ENCODE measurements at places on chromosomes 6 and 20. TPM values are rescaled to one million over a fixed set of nuclear protein-coding genes. Genes with fewer than 3 reads are reported as not detected.

DNA sequence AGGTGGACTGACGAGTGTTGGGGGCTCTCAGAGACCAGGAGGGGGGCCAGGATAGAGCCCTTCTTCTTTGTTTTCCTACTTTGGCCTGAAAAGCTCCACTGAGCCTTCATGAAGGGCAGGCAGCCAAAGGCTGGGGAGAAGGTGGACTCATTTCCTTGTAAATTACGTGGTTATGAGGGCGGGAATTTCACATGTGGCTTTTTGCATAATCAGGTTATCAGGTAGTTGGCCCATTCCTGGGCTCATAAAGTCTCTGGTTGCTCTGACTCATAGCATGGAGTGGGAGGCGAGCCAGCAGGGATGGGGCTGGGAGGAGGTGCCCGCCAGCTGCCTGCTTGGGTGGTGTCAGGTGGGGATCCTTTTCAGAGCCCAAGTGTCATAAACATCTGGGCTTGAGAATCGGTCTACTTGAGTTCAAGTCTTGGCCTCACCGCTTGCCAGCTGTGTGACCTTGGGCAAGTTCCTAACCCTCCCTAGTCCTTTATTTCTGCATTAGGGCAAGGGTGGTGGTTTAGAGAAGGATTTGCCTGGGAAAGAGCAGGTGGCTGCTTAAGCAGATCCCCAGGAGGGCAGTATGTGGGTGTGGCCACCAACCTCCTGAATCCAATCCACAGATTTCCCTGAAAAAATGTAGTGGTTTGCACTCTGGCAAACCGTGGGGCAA, 26.5 kb upstream of the RNF24 start:
- peak overlapping the region; percentile 51 for H3K27ac ChIP-seq
- no peaks in the 10 kb centered on the region for H3K36me3 ChIP-seq
- peaks cover 30% of the 10 kb centered on the region for H3K4me1 ChIP-seq
- no peaks in the 10 kb centered on the region for H3K27me3 ChIP-seq
- H3K4me3 ChIP-seq: no peak overlapping the region
- DNase-seq: peak; percentile 80

Gene EYA2
- total RNA-seq: 3.4 TPM

- peaks cover 1% of the 10 kb centered on the region for H3K4me1 ChIP-seq
- DNase-seq: no peak
- no peak overlapping the region for H3K4me3 ChIP-seq
- H3K27ac ChIP-seq: no peak overlapping the region
- no peaks in the 10 kb centered on the region for H3K36me3 ChIP-seq
- H3K27me3 ChIP-seq: peaks cover 32% of the 10 kb centered on the region
Measured at GRCh38 chr20:57555457-57556184, 5.3 kb upstream of the PCK1 start.

Gene TRIM31
- total RNA-seq: not detected

Gene GPR6
- not detected for total RNA-seq

DNA sequence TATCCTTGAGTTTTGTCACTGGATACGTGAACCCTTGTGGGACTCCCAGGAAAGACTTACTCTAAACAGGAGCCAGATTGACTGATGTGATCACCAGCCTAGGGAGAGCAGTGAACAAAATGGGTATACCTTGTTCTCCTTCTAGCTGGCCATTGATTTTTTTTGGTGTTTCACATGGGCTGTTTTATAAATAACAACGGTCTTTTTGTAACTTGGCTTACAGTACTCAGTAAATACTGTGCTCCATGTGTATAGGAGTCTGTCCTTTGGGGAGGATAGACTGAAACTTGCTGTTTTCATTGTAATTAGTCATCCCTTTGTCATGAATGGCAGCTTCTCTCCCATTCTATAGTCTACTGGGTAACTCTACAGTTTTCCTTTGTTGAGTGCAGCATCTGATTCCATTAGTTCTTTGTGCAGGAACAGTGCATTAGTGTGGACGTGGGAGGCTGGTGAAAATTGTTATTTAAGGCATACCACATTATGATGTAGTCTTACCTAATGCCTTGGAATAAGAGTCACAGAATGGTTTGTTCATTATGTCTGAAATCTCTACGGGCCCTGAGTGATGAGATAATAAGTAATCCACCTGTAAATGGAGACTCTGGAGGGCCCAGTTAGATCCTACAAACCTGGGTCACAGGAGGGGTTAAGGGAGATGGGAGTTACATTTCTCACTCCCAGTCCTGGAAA, 89.5 kb downstream of the TIAM2 start:
- no peak for DNase-seq
- H3K4me1 ChIP-seq: no peaks in the 10 kb centered on the region
- H3K4me3 ChIP-seq: no peak overlapping the region
- H3K36me3 ChIP-seq: no peaks in the 10 kb centered on the region
- H3K27me3 ChIP-seq: no peaks in the 10 kb centered on the region

GRCh38 chr6:40907198-40907701, 131.8 kb downstream of the UNC5CL start:
- H3K4me3 ChIP-seq: no peak overlapping the region
- H3K36me3 ChIP-seq: no peaks in the 10 kb centered on the region
- peak overlapping the region; percentile 18 for H3K27ac ChIP-seq
- H3K4me1 ChIP-seq: peaks cover 8% of the 10 kb centered on the region
- DNase-seq: no peak
- no peaks in the 10 kb centered on the region for H3K27me3 ChIP-seq
